ENCODE measurements at places on chromosomes 2 and 18. TPM values are rescaled to one million over a fixed set of nuclear protein-coding genes. Genes with fewer than 3 reads are reported as not detected.

DNA sequence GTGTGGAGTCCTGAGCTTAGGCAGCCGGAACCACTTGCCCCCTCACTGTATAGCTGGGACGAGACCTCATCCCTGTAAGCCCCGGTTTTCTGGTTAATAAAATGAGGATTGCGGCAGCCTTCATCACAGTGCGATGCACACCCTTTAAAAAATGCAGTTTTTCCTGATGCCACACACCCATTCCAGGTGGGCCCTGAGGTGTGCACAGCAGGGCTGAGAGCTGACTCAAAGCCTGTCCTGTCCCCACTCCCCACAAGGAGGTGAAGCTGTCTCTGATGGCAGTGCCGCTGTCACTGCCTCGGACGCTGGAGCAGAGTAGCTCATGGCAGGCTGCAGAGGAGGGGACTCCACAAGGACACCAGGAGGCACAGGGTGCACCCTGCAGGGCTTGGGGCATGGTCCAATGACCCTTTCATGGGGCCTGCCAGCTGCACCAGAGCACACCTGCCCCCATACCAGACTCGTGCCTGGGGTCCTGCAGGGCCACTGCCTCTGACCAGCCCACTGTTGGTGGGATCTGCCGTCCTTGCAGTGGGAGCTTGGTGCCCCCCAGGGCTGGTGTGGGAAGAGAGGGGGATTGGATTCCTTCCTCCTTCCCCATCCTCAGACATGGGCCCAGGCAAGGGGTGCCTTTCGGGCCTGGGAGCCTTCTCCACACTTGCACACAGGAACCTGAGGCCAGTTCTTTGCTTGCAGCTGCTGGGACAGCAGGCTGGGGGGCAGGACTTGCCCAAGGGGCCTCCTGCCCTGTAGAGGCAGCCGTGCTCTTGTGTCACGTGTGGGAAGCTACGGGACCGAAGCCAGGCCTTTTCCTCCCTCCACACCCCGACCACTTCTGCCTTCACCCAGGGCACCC is 22.8 kb downstream of the GPC1 start:
- no peak for DNase-seq

GRCh38 chr2:217103752-217104545 is 244.1 kb upstream of the TNP1 start:
- no peak for DNase-seq

DNA sequence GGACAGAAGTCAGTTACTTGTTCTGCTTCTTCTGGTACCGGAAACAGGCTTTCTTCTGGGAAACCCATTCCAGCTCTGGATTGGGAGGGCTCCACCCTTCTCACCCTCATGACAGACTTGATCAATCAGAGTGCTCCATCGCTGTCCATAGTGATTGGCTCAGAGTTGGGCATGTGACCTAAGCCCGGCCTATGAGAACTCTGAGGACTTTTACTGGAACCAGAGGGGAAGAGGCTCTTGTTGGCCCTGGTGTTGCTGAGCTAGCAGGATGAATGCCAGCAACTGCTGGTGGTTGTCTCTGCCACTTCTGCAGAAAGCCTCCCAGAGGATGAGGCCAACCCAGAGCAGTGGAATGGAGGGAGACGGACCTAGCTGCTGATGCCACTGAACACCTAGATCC is 33.3 kb downstream of the TMEM37 start:
- no peak for DNase-seq

DNA sequence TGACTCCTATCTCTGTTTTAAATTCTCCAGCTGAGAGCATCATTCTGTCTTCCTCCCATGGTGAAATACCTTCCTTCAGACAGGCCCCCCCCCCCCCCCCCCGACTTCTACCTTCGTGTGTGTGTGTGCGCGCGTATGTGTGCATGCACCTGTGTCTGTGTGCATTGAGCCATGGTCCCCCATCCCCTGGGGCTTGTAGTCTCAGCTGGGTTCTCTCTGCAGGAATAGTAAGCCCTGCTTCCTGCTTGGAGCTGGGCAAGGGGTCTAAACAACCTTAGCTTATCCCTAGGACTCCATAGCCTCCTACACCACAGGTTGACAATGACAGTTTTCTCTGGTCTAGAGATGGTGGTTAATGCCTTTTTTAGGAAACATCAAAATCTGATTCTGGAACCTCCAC is 427.5 kb upstream of the KLHL29 start:
- DNase-seq = no peak

Gene CDKL4
- 0.77 TPM for polyA plus RNA-seq

Gene POTEJ
- 0.08 TPM for polyA plus RNA-seq
